ENCODE measurements at places on chromosomes 12 and 14. TPM values are rescaled to one million over a fixed set of nuclear protein-coding genes. Genes with fewer than 3 reads are reported as not detected.

DNA sequence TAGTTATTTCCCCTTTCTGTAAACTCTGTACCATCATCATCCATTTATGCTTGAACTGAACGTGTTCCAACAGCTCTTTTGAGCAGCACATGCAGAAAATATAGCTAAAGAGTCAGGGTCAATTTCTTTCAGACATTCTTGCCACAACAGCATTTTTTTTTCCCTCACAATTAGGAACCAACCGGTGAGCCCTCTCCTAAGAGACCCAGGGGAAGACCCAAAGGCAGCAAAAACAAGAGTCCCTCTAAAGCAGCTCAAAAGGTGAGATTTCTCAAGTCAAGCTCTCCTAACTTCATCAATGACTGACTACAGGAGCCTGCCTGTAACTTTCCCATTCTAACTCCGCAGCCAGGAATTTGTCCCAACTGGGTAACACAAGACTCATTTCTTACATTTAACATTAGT, 3.5 kb downstream of the HMGA2 start:
- no peak for DNase-seq

DNA sequence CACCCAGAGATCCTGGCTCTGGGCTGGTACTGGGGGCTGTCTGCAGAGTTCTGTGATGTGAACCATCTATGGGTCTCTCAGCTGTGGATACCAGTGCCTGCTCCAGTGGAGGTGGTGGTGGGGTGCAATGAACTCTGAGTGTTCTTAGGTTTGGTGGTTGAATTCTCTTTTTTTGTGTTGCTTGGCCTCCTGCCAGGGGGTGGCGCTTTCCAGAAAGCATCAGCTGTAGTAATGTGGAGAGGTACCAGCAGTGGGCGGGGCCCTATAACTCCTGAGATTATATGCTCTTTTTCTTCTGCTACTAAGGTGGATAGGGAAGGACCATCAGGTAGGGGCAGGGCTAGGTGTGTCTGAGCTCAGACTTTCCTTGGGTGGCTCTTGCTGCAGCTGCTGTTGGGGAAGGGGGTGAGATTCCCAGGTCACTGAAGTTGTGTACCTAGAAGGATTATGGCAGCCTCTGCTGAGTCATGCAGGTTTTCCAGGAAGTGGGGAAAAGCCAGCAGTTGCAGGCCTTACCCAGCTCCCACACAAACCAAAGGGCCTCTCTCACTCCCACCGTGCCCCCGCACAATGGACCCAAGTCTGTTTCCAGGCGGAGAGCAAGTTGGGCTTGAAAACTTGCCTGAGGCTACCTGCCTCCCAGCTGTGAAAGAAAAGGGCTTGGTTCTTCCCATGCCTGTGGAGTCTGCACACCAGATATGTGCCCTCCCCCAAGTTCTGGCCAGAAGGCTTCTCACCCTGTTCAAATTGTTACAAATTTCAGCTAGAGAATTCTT, 18.6 kb downstream of the CCER1 start:
- no peak for DNase-seq

SLC5A8 gene
- 0.42 TPM for total RNA-seq

TMEM179 gene
- total RNA-seq = 1.9 TPM

MARK3 gene
- total RNA-seq = 130 TPM

- no peak for DNase-seq
Observed at GRCh38 chr12:107404981-107405380, 280.6 kb upstream of the PWP1 start.

DNA sequence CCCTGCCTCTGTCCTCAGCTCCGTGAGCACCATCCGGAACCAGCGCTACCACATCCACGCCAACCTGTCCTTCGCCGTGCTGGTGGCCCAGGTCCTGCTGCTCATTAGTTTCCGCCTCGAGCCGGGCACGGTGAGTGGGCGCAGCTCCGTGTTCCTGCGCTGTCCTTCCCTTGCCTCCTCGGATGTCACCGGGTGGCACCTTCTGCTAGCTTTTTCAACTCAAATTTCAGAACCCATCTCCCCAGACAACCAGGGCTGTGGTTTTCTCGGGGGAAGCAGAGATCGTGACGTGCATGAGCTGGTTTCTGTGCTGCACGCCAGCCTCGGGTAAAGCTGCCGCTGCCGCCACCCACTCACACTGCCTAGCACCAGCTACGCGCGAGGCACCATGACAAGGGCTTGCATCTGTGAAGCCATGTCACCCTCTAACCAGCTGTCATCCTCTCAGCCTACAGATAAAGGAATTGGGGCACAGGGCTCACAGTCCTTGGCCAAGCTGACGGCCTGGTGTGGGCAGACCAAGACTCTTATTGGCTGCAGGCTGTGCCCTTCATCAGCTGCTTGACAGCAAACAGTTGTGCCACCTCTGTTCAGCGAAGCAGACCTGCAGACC, 152.1 kb downstream of the ADGRD1 start:
- DNase-seq = no peak

GRCh38 chr12:114665411-114666260, 18.3 kb downstream of the TBX3 start:
- DNase-seq = no peak

SETD3 gene
- 72.1 TPM for total RNA-seq

GRCh38 chr12:131938082-131938481, 9.0 kb downstream of the PUS1 start:
- no peak for DNase-seq

SLC10A1 gene
- total RNA-seq = not detected

DNA sequence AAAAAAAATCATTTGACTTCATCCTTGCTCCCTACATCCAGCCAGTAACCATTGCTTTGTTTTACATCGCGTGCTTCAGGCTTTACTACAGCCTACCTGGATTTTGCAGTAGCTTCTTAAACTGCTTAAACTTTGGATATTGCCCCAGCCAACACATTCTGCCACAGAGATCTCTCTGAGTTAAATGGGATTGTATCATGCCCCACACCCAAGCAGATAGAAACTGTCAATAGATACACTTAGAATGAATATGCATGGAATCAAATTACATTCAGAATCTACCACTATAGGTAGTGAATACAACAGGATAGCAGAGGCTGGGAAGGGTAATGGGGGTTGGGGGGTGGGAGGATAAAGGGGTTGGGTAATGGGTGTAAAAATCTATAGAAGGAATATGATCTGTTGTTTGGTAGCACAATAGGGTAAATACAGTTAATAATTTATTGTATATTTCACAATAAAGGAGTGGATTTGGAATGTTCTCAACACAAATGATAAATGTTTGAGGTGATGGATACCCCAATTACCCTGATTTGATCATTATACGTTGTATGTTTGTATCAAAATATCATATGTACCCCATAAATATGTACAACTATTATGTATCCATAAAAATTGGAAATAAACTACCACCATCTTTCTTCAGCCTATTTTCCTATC, 2.7 kb upstream of the MYRFL start:
- no peak for DNase-seq

DNA sequence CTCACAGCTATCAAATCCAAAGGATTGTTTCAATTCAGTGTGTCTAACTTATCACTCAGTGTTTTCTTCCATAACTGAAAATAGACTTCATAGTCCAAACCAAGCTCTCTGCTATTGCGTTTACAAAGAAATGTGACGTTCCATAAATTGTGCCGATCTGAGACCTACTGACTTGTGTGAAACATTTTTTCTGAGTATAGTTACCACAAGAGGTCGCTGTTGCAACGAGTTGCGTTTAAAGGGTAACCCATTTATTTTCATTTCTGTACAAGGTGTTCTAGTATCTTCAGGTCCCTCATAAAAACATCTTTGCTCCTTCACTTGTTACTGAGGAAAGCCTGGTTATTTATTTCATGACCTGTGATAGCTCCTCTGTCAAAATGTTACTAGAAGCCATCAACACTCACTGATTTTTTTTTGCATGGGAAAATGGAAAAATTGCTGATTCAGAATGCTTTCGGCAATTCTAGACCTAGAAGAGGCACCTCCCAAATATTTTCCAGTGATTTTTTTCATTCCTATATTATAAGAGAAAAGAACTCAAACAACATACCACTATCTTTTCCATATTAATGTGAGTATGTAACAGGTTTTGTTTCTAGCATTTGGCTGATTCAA, 60.9 kb upstream of the OR4E1 start:
- no peak for DNase-seq

- DNase-seq = no peak
Observed at GRCh38 chr14:25055992-25056687, 6.2 kb upstream of the STXBP6 start.

RIMKLB gene
- total RNA-seq = 99.1 TPM
